ENCODE measurements at places on chromosomes 3 and 15.

- peak; percentile 6 for DNase-seq
These were observed 69.8 kb downstream of the SH3GL3 start for GRCh38 chr15:83516935-83517334.

- DNase-seq, result no peak
These were observed 39.8 kb upstream of the CRTC3 start for GRCh38 chr15:90489944-90490343.

- no peak for DNase-seq
These were observed 41.2 kb downstream of the ADIPOQ start for GRCh38 chr3:186883686-186884058.

GRCh38 chr3:144894576-144894975 is 923.0 kb downstream of the DIPK2A start:
- DNase-seq, result no peak

GRCh38 chr3:113092746-113093145 is 102.0 kb downstream of the GTPBP8 start:
- DNase-seq, result no peak

DNA sequence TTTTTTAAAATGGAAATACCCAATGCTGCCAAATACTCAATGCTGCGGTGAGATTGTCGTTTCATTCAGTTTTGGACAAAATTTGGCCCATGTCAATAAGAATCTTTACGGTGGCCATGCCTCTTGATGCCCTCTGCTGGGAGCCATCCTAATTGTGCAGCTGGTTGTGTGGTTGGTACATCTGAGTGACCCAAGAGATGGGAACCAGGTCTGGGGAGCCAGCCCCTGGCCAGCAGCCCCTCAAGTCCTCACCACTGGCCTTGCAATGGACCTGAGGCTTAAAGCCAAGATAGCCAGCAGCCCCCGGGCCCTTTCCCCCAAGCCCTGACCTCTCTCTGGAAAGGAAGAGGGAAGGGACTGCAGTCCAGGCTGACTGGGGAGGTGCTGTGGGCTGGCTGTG is 36.4 kb upstream of the ESYT3 start:
- no peak for DNase-seq

DNA sequence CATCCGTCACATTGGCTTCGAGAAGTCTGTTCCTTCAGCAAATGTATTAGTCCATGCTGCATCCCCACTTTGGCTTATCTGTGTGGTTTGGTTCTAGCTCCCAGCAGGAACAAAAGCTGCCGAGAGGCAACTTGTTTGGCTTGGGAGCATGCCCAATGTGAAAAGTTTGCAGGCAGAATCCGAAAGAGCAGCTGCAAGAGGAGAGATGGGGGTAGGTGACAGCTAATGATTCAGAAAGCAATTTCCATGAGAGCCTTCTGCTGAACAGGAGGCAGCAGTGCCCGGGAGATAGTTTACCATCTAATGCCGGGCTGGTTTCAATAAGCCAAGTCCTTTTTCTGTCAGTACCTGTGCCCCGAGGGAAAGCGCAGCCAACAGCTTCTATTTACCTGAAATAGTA is 60.2 kb downstream of the GRM7 start:
- peak; percentile 85 for DNase-seq

DNA sequence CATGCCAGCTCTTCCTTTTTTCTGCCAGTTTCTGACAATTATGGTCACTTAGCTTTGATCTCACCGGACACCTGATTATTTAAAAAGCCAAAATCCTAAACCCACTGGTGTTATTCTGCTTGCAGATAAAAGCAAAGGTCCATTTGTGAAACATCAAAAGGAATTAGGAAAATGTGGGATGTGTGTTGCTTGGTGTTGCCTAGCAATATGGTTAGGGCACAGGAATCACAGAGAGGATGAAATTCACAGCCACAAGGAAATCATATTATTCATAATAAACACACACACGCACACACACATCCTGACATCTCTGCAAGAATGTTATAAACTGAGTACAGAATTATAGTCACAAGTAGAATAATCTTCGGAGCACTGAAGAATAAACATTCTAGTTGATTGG is 89.3 kb upstream of the BHLHE40 start:
- DNase-seq, result peak; percentile 43

DNA sequence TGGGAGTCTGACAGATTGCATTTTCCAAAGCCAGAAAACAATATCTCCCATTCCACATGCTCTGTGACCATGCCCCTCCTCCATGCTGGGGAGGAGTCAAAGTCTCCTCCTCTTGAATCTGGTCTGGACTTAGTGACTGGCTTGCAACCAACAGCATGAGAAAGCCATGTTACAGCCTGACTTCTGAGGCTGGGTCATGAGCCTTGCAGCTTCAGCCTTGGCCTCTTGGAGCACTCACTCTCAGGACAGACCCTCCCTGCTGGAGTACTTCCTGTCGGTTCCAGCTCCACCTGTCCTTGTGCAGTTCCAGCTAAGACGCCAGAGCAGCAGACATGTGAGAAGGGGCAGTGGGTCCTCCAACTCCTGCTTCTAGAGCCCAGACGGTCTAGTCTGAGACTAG is 49.7 kb upstream of the RBSN start:
- DNase-seq, result no peak

DNA sequence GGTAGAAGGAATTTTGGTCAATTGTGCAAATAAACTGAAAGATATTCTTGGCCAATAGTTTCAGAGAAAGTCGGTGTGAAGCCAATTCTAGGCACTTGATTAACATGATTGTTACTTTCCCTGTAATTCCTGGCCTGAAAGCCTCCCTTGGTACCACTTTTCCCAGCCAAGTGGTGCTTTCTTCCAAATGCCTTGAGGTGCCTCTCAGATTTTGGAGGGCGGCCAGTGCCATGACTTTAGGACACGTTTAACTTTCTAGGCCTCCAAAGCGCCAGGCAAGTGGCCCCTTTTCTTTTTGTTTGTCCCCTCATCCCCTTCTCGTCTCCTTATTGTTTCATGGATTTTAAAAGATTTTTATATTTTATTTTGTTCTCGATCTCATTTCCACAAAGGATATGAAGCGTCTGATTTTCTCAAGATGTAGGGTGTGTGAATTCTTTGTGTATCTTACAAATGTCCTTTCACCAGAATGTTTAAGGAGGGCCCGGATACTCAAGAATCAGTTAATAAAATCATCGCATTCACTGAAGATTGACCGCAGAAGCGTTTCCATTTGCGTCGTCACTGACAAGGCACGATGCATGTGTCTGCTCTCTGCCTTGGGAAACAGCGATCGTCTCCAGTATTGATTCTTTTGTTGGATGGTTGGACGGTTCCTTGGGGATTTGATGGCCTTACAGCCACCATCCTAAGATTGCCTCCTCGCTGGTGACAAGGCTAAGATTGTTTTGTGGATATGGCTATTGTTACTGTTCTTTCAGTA is 87.8 kb downstream of the ASB7 start:
- DNase-seq, result no peak

GRCh38 chr3:4812591-4812990 is 166.6 kb upstream of the BHLHE40 start:
- DNase-seq, result no peak

DNA sequence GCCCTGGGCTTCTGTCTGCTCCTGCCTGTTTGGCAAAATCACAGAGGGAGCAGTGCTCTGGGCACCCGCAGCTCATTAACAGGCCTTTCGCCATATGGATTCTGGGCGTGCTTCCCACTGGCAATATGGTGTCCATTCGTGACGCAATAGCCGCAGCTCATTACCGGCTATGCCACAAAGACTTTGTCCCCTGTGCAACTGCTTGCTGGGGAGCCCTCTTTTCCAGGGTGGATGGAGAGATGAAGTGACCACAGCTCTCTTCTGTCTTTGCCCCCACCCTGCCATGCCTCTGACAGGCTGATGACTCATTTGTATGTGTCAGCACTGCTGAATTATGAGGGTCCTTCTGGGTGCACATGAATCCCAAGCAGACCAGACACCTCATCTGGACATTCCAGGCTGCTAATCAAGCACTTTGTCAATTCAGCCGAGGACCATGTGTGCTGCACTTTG is 214.3 kb upstream of the FEZF2 start:
- DNase-seq, result peak; percentile 91

- DNase-seq, result no peak
These were observed 153.3 kb downstream of the NUP210 start for GRCh38 chr3:13266651-13267362.

- DNase-seq, result peak; percentile 6
These were observed 583.1 kb upstream of the CFAP20DC start for GRCh38 chr3:59632760-59633573.

GRCh38 chr3:72032441-72033135 is 247.6 kb upstream of the PROK2 start:
- no peak for DNase-seq

DNA sequence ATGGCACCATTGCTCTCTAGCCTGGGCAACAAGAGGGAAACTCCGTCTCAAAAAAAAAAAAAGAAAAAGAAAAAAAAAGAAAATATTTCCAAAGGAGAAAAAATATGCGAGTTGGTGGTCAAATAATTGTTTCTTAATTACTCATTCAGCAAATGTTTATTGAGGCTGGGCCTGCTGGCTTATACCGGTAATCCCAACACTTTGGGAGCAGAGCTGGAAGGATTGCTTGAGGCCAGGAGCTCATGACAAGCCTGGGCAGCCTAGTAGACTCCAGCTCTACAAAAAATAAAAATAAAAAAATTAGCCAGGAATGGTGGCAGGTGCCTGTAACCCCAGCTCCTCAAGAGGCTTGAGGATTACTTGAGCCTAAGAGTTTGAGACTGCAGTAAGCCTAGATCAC is 4.1 kb downstream of the KNL1 start:
- DNase-seq, result no peak

DNA sequence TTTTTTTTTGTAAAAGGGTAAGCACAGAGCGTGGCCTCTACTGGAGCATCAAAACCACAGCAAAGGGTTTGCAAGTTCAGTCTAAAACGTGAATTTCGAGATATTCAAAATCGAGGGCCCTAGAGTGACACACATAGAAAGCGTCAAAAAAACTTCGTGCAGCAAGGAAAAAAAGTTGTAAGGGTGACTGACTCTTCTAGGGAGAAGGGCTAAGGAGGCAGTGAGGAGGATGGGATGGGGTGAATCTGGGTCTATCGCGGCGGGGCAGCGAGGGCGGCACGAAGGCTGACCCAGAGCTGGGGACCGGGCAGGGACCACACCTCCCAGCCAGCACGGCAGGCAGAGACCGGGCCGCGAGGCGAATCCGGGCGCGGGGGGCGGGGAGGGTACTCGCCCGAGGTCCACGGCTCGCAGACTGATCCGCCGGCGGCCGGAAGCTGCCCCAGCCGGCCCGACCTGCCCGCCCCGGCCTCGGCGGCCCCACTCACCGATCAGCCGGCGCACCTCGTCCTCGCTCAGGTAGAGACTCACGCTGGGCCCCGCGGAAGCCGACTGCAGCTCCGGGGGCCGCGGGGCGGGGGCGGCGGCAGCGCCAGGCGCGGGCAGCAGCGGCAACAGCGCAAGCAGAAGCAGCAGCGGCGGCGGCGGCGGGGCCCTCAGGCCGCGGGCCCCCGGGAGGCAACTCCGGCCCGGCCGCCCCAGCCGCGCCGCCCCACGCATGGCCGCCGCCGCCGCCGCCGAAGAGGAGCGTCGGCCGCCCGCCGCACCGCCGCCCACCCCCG is 533 bp downstream of the RYK start:
- DNase-seq, result peak; percentile 25

DNA sequence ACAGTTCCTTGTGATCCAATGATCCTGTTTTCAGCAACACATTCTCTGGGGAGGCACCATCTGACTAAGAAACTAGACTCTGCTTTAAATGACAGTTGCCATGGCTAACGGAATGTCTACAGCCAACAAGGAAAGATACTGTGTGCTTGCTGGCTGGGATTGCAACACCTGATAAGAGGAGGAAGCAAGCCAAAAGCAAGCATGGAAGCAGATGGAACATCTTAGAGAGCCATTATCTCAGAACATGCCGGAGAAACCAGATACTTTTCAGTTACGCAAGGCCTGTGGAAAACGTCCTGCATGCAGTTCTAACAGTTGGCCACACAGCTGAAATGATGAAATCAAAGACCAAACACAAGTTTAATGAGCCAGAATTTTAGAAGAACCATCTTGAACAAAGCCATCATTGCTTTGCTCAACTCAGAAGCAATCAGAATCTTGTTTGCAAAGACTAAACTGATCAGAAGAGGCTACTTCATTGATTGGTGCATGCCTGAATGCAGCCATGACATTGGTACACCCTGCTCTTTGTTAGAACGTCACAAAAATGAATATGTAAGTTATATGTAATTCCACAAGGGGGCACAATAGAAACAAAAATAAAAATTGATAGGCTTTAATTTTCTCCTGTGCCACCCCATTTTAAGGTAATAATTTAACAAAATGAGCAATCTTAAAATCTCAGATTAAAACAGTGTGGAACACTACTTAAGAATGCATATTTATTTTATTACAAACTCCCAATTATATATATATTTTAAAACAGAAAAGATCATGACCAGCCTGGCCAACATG is 50.8 kb downstream of the GXYLT2 start:
- DNase-seq, result peak; percentile 90

DNA sequence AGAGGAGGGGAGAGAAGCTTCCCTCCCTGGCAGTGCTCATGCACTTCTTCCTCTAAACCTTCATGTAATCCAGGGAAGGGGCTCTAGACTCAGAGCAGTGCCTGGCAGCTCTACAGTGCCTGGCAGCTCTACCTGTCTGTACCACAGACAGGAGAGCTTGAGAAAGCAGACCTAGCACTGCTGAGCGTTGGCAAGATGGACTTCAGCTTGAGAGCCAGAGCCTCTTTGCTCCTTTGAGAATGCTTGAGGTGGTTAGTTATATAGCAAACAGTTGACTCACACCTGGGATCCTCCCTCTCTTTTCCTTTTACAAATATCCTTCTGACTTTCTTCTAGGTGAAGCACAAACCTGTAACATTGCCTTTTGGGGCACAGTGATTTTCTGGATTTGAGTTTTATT is 20.9 kb downstream of the FBXO22 start:
- no peak for DNase-seq

- peak; percentile 55 for DNase-seq
These were observed at the start of gene SEMA3F for GRCh38 chr3:50154840-50155490. SEMA3F (plus strand) TSS chr3:50155324; CDS start chr3:50159623, 4,299 bp downstream.

DNA sequence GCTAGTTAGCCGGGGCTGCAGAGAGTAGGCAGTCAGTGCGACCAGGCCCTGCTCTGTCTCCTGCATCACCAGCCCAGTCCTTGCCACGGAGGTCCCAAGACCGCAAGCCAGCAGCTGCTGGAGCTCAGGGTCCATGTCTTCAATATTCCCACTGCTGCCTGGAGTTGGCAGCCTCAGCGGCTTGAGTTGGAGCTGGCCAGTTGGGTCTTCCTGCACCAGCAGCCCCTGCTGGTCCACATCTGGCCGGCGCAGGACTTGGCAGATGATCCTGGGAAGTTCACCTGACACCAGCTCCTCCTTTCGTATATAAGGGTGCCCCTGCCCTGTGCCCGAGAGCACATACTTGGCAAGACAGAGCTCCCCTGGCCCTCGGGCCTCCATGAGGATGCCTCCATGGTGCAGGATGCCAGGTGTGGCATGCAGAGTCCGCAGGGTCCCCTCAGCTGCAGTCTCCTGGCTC is 5.7 kb downstream of the XIRP1 start:
- DNase-seq, result no peak

DNA sequence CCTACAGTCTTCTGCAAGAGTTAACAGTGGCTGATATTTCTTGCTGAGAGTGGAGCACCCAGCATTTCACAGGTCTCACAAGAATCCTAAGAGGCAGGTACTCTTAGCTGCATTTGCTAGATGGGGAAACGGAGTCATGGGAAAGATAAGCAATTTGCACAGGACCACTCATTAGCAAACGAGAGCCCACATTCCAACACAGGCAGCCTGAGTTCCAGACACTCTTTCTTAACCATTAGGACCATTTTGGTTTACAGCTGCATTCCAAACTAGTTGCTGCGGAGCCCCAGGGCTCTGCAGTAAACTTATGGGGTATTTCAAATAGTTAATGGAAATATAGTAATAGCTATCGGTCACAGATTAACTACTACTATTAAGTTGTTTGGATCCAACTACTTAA is 42.5 kb downstream of the LYZL4 start:
- DNase-seq, result no peak

- no peak for DNase-seq
These were observed 824.7 kb upstream of the NECTIN3 start for GRCh38 chr3:110246796-110247376.

All from astrocyte of the spinal cord (primary cell).